Lung microvascular endothelial cell (primary cell): ENCODE measurements at places on chromosomes 11 and 22. TPM values are rescaled to one million over a fixed set of nuclear protein-coding genes. Genes with fewer than 3 reads are reported as not detected.

The CELF1 gene
- 55.6 and 75.0 TPM in 2 replicates for total RNA-seq

The UPK2 gene
- total RNA-seq = not detected in 2 replicates

The ARHGAP20 gene
- total RNA-seq = 0.20 and 0.22 TPM in 2 replicates

The ZBTB16 gene
- total RNA-seq = 10.0 and 22.0 TPM in 2 replicates

The TFIP11 gene
- 24.6 and 34.5 TPM in 2 replicates for total RNA-seq

The C22orf42 gene
- total RNA-seq = not detected in 2 replicates

The RFPL3 gene
- not detected in 2 replicates for total RNA-seq

The POU2AF1 gene
- not detected in 2 replicates for total RNA-seq

The ISX gene
- not detected in 2 replicates for total RNA-seq

The VSIG10L2 gene
- total RNA-seq = not detected in 2 replicates

The APOL5 gene
- not detected in 2 replicates for total RNA-seq

The SLC25A17 gene
- 12.0 and 17.7 TPM in 2 replicates for total RNA-seq

The MYEOV gene
- 0.44 TPM in 1 of 2 replicates, not detected in the other for total RNA-seq
